Ovary (tissue), 10 donors: ENCODE measurements at places on chromosomes 2 and 18. TPM values are rescaled to one million over a fixed set of nuclear protein-coding genes. Genes with fewer than 3 reads are reported as not detected.

ANO7 gene
- polyA plus RNA-seq, result 0.87 TPM

MRPL33 gene
- 141 TPM for polyA plus RNA-seq

CBLN2 gene
- 0.43 TPM for polyA plus RNA-seq

CPSF3 gene
- polyA plus RNA-seq, result 11.8 TPM

KCNJ13 gene
- polyA plus RNA-seq, result not detected
